ENCODE measurements at places on chromosomes 7 and 10.

DNA sequence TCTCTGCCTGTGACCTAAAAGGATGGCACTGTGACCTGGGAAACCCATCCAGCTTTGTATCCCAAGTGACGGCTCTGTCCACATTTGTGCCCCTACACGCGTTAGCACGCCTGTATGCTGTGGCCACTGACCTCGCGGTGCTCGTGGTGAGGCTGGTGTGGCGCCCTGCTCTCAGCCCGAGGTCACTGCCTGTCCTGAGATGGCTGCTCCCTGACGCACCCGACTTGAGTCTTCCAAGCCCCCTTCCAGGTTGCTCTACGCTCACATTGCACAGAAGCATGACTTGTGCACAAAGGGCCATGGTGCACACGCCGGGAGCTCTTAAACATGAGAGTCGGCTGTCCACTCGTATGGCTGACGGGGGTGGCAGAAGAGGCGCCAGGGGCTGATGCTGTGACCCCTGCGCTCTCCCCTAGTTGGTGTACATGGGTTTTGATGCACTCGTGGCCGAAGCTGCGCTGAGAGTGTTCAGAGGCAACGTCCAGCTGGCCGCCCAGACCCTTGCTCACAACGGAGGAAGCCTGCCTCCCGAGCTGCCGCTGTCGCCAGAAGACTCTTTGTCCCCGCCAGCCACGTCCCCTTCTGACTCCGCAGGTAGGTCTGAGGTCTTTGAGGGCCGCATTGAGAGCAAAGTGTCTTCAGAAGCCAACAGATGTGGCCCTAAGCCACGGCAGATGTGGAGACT, 33.5 kb downstream of the WDR86 start:
- no peak for DNase-seq

DNA sequence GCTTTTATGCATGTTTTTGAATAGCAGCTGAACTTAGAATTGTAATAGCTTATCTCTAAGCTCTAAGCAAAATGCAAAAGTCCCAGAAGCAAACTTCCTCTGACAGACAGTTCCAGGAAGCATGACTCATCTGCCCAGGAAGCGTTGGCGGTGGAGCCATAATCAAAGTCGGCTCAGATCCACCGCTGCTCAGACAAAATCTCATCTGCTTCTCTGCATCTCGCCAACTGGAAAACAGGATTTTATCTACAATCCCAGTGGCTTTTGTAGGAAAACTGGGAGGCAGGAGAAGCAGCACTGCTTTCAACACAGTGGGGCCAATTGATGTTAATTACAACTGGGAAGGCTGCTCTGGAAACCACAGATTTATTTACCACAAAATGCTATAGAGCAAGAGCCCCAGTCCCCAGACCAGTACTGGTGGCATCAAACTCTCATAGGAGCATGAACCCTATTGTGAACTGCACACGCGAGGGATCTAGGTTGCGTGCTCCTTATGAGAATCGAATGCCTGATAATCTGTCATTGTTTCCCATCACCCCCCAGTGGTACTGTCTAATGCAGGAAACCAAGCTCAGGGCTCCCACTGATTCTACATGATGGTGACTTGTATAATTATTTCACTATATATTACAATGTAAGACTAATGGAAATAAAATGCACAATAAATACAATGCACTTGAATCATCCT, 99.9 kb downstream of the CUBN start:
- DNase-seq = peak; percentile 91

- no peak for DNase-seq
Measured at GRCh38 chr10:126687121-126687606, 16.7 kb upstream of the C10orf90 start.

GRCh38 chr10:787933-788651, 98.6 kb upstream of the DIP2C start:
- DNase-seq = peak; percentile 55

GRCh38 chr10:70834021-70834420, 18.3 kb downstream of the SGPL1 start:
- no peak for DNase-seq

- no peak for DNase-seq
Measured at GRCh38 chr10:4177791-4178190, 392.8 kb upstream of the KLF6 start.

GRCh38 chr10:86686972-86687371, 18.7 kb downstream of the LDB3 start:
- no peak for DNase-seq

Data from iris pigment epithelial cell (primary cell).